HS-27A (cell line): ENCODE measurements at places on chromosomes 7 and 10.
A peak's percentile ranks its signal among the peaks of the same experiment; 100 is the strongest.

DNA sequence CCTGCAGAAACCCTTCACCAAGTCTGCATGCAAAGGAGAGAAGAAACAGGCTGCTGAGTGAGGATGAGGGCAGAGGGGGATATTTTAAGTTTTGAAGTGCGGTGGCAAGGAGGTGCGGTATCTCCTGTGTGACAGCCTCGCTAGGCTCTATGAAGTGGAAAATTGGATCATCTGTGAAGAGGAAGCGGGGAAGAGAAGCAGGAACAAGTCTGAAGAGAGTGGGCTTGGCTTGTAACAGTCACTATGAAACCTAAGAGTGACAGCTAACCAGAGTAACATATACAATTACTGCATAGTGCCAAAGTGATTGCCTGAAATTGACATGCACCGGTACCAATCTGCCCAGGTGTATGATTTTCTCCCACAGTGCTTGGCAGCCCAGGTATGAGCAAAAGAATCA, 287.5 kb upstream of the KLF14 start:
- DNase-seq: no peak

DNA sequence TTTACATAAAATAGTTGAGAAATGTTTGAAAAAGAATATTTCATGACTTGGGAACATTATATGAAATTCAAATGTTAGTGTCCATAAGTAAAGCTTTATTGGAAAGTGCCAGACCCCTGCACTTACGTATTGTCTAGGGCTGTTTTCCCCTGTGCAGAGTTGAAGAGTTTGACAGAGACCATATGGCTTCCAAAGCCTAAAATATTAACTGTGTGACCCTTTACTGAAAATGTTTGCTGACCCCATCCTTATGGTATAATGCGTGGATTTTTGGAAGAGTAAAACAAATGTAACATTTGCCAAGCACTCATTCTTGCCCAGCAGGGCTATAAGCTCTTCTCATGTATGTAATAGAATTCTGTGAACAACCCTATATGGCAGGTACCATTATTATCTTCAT, 40.1 kb upstream of the RAB18 start:
- no peak for DNase-seq

DNA sequence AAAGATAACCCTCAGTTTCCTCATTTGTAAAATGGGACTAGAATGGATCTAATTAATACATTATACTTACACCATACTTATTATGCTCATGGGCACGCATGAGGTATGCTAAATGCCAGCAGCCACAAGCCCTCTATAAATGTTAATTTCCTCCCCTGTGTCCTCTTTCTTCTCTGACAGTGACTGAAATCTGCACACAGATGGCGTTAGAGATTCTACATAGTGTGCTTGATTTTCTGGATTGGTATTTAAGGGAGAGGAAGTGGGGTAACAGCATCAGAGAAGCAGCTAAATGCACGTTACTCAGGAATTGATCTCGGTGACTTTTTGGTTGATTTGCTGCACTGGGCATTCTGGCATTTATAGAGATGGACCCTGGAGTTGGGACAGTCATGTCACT, 568.5 kb downstream of the CALN1 start:
- no peak for DNase-seq

GRCh38 chr7:107995184-107996071, 7.5 kb downstream of the LAMB1 start:
- peak; percentile 89 for DNase-seq

DNA sequence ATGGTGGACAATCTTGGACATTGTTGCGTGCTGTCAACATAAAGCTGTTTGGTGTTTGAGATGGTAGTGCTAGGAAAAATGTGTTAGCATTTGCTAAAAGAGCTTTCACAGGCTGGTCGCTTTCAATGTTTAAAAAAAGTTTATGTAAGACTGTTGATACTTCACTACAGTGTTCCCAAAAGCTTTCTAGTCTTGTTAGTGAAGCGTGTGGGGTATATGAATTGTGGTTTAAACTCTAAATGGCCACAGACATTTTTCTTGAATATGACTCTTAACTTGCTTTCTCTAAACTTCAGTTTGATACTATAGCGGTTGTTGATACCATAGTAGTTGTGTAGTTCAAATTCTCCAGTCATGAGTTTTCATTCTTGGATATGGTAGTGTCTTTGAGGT, 44.9 kb downstream of the MCU start:
- no peak for DNase-seq

DNA sequence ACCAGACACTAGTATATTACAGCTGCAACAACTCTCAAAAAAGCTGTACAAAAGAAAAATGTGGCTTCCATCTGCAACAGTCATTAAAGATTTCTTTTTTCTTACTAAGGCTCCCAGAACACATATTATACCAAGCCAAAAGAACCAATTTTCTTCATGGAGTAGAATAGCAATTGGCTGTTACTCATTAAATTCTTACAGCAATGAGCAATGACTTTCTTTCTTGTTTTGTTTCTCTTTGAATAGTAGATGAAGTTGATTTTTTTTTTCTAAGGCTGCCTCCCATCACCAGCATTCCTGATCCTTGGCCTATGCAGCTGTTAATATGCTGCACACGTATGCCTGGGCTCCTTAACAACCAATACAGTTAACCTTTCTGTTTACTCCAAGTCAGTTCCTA, 36.6 kb upstream of the SPOCK2 start:
- no peak for DNase-seq

DNA sequence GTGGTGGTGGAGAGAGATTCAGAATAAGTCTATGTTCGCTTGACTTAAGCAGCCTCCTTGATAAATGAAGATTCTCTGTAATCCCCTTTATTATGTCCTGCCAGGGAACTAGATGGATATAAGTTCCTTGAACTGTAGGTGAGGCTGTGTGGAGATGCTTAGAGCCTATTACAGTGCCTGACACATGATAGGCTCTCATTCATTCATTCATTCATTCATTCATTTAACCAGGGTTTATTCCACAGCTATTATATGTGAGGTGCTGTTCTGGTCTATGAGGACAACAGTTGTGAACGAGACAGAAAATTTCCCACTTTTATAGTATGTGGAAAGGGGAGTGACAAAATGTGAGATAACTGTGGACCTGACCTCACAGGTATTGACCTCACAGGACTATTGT, 105.6 kb downstream of the ARID5B start:
- no peak for DNase-seq

- no peak for DNase-seq
These were observed 12.4 kb downstream of the FOXL3 start for GRCh38 chr7:302054-302992.

- DNase-seq: no peak
These were observed 145.3 kb downstream of the RPS24 start for GRCh38 chr10:78178940-78179339.

GRCh38 chr7:16801111-16801542, 3.7 kb downstream of the AGR2 start:
- DNase-seq: peak; percentile 31

DNA sequence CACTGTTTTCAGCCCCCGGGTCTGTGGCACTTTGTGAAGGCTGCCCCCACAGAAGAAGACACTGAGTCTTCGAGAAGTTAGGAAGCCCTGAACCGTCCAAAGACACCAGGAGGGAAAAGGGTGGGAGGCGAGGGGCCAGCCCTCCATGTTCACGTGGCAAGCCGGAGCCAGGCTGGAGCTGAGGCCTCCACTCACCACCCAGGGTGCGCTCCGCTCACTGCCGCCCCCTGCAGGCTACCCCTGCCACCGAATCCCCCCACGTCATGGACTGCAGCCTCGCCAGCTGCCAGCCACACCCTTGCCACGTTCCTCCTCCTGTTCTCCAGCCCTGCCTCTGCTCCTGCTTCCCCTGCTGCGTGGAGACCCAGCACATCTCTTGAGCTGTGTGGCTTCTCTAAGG, 59.0 kb upstream of the EN2 start:
- no peak for DNase-seq

DNA sequence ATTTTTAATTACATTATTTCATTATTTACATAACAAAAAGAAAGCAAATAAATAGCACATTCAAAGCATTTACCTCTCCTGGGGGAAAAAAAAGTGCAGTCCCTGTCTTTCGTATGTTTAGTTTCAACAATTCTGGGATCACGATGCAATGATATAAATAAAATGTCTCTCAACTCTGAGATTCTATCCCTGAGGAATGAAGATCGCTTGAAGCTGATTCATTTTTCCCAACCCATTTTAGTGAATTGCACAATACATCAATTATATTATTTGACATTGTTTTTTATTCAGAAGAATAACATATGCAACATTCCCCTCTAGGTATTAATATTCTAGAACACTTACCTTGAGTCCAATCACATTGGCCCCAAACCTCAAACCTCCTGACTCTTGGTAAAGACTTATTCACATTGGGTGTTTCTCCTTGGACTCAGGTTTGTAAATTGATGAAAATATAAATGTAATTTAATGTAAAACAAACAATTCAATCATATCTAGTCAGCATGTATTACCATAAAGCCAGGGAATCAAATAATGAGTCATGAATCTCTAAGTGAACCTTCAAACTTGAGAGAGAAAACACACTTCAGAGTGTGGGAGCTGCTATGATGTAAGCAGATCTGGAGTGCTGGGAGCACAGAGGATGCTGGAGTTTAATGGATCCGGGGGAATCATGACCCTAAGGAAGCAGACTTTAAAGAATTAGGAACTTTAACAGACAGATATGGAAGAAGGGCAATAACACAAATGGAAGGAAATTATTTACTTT, 5.3 kb upstream of the SCIN start:
- DNase-seq: no peak

DNA sequence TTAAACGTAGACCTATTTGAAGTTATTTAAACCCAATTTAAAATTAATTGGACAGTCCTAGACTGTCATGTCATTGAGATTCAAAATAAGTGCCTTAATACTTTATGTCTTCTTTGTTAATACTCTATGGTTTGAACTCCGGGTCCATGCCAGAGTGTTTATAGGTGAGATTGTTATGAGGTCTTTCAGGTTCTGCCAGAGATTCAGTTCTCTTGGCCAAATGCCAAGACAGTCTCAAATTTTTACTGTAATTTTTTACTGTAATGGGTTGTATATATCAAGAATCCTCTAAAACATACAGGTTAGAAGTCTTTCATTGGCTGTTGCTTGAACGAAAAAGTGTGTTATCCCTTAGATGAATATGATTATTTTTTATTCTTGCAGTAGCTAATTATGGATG, 3.9 kb downstream of the ADD3 start:
- DNase-seq: no peak

DNA sequence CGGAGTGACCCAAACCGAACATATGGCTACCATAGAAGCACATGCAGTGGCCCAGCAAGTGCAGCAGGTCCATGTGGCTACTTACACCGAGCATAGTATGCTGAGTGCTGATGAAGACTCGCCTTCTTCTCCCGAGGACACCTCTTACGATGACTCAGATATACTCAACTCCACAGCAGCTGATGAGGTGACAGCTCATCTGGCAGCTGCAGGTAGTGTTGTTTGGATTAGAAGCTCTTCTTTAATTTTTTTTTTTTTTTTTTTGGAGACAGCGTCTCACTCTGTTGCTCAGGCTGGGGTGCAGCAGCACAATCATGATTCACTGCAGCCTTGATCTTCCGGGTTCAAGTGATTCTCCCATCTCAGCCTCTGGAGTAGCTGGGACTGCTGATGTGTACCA, 45.8 kb downstream of the NRF1 start:
- no peak for DNase-seq

- no peak for DNase-seq
These were observed 83.4 kb downstream of the AGMO start for GRCh38 chr7:15478401-15478800.

- DNase-seq: no peak
These were observed 133.8 kb upstream of the HDAC9 start for GRCh38 chr7:18361756-18362155.

- no peak for DNase-seq
These were observed 420.4 kb upstream of the ZMIZ1 start for GRCh38 chr10:78648256-78648860.

DNA sequence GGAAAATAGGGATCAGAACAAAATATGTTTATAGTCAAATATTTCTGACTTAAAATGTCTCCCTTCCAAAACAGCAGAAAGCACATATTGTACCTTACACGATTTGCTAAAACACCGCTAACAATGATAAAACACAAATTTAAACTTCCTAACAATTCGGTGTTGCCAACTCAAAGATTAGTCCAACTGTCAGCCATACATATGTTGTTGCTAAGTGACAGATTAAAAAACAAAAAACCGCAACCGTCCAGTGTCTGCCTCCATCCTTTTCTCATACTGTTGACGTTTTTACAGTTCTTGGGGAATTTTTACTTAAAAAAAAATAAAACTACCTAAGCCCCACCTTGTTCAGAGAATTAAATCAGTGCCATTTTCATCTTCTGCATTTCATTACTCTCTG, 118.0 kb downstream of the RAB11FIP2 start:
- DNase-seq: no peak

GRCh38 chr7:66377714-66378113, 172.6 kb downstream of the TPST1 start:
- no peak for DNase-seq

GRCh38 chr10:96743988-96744585, 23.8 kb upstream of the PIK3AP1 start:
- no peak for DNase-seq

GRCh38 chr7:1569016-1569415, 816 bp downstream of the PSMG3 start:
- no peak for DNase-seq

- DNase-seq: no peak
These were observed 58.7 kb downstream of the ZRANB1 start for GRCh38 chr10:125000366-125001312.

GRCh38 chr7:43112941-43113621, 634 bp downstream of the HECW1 start:
- DNase-seq: no peak

DNA sequence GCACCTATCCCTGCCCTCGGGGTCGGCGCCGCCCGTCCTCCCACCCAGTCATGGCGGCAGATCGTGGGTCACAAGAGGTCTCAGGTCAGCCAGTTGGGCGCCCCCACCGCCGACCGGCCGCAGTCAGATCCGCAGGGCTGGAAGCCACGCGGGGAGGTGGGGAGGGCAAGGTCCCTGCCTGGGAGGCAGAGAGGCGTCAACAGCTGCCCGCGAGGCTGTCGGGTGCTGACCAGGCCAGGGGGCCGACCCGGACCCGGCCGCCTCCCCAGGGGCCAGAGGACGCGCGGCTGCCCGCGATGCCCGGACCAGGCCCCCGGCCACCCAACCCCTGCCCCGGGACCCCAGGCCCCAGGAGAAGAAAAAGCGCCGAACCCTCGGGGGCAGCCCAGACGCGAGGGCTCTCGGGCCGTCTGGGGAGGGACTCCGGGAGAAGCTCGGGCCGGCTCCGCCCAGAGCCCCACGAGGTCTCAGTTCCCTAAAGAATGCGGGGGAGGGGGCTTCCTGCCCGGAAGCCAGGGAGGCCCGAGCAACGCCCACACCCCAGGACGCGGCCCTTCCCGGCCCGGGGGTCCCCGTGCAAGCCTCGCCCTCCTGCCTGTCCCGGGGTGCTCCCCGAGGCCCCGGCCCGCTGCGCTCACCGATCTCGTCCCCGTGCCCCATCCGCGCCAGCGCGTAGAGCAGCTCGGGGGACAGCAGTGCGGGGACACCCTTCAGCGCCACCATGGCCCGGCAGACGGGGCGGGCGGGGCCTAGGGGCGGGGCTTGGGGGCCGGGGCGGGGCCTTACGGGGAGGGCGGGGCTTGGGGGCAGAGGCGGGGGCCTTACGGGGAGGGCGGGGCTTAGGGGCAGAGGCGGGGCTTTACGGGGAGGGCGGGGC, at the start of gene FUOM:
Gene FUOM (minus strand): TSS at position 735 of the 877 bp plus-strand sequence. CDS start 12 bp downstream, at position 723.
- DNase-seq: no peak
